Astrocyte of the spinal cord (primary cell): ENCODE measurements at places on chromosomes 5 and 9.

- DNase-seq, result no peak
Measured at GRCh38 chr9:133691191-133691590, 47.0 kb downstream of the SARDH start.

DNA sequence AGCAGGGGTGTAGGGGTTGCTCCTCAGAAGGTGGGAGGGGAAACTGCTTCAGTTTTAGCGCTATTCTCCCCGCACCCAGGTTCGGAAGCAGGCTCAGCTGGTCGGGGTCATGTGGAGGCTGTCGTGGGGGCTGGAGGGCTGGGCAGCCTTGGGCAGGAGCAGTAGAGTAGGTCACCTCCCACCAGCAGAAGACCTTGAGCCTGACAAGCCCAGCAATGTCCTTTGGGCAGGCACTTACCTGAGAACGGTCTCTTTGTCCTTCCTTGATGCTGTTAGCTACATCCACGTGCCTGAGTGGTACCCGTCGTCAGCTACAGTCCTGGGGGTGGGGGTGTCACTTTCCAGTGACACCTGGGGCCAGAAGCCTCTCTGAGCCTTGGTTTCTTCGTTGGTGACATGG is 20.3 kb downstream of the ENHO start:
- no peak for DNase-seq

DNA sequence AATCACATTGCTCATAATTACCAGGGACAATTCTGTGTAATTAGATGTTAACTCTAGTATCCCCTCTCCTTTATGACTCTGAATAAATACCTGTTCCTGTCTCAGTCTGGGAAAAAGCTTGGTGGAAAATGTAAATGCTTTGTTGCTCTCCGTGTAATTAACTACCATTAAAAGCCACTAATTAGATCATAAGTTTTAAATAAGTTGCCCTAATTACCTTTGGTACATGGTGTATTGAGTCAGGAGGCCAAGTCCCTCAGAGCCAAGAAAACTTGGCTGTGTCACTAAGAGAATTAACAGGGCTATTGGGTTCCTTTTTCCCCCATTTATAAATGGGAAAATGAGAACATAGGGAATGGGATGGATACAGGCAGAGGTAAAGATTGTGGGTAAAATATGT is 617.6 kb downstream of the TLR4 start:
- no peak for DNase-seq

DNA sequence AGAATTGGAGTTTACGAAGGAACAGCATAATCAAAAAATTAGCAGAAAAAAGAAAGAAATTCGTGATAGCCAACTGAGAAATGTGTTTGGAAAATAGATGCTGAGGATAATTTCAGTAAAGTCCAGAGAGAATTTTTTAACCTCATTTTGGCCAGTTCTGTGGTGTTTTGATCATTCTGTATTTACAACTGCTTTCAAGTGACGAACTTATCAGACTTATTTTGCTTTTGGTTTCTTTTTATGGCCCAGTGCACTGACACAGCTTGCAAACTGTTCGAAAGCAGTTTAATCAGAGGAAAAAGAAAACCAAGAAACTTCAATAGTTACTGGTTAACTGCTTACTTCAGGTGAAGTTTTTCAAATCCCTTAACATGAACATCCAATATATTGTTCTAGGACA is 1.9 kb downstream of the SDHA start:
- no peak for DNase-seq

DNA sequence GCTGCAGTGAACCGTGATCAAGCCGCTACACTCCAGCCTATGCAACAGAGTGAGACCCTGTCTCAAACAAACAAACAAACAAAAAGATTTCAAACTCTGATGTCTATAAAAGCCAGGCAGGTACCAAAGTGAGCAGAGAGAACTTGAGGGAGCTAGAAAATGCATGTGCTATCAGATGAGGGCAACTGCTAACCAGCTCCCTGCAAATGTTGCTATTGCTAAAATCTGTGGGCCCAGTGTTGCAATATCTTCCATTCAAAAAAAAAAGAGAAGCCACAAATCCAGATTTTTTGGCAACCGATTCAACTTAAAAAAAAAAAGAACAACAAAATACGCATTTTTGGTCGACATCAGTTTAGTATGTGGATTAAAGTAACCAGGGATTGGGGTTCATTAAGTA is 5.5 kb downstream of the UBE2D2 start:
- DNase-seq, result no peak

GRCh38 chr5:131042021-131042789 is 122.9 kb downstream of the HINT1 start:
- DNase-seq, result no peak

GRCh38 chr5:763397-763796 is 21.1 kb downstream of the ZDHHC11B start:
- no peak for DNase-seq

DNA sequence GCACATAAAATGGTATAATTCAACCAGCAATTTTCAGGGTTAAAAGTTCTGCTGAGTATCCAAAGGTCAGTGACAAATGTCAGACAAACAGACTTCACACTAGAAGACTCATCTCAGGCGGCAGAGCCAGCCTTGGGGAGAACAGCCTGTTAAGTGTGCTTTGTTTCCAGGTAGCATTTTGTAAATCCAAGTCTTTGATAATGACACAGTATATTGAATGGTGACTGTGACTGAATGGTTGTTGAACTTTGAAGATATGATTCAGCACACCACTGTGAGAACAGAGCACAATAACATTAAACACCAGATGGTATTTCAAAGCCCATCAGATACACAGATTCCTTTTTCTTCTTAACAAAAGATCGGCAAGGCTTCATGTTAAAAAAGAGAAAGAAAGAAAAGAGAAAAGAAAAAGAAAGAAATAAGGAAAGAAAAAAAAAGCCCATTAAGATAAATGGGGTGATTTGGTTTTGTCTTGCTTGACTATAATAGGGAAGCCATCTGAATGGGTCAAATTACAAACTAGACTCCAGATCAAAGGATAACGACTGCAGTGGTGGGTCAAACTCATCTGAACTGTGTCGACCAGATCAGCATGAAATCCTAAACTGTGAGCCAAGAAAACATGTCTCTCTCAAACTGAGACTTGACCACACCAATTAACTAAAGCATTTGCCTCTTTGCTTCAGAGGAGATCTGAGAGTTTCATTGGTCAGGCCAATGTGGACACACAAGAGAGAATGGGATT is 313.0 kb upstream of the ZNF608 start:
- DNase-seq, result peak; percentile 86

- DNase-seq, result peak; percentile 68
Measured at GRCh38 chr5:68962757-68963484, 130.9 kb upstream of the SLC30A5 start.

GRCh38 chr5:160641405-160641804 is 210.6 kb downstream of the ATP10B start:
- DNase-seq, result no peak

- peak; percentile 83 for DNase-seq
Measured at GRCh38 chr5:150409638-150410523, 2.8 kb downstream of the CD74 start.

GRCh38 chr9:19409401-19410194 is 789 bp downstream of the ACER2 start:
- DNase-seq, result no peak

- peak; percentile 52 for DNase-seq
Measured at GRCh38 chr5:98416541-98416940, 356.9 kb upstream of the RGMB start.

DNA sequence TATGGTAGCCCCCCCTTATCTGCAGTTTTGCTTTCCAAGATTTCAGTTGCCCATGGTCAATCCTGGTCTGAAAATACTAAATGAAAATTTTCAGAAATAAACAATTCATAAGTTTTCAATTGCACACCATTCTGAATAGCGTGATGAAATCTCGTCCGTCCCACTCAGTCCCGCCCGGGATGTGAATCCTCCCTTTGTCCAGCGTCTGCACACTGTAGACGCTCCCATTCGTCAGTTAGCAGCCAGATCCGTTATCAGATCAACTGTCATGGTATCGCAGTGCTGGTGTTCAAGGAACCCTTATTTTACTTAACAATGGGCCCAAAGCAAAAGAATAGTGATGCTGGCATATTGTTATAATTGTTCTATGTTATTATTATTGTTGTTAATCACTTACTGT is 98.6 kb downstream of the TMEM215 start:
- DNase-seq, result no peak

DNA sequence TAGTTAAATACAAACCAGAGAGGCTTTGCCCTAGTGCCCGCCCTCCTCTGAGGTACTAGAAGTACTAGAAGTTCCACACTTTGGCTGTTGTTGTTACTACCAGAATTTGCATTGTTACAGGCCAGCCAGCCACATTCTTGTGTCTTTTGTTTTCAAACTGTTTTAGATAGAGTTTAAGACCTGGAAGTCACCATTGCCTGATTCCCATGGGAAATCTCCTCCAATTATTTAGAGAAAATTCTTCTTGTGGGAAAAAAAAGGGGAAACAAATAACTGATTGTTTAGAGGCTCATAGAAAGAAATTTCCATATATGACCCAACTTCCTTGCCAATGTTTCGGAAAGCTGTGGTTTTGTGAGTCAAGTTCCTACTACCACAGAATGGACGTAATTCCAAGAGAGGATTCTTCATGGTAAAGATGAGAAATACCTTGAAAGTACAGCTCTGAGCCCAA is 252.2 kb downstream of the GOLPH3 start:
- DNase-seq, result peak; percentile 95
